ENCODE measurements at places on chromosomes 2 and 18. TPM values are rescaled to one million over a fixed set of nuclear protein-coding genes. Genes with fewer than 3 reads are reported as not detected.

- H3K27me3 ChIP-seq: no peaks in the 10 kb centered on the region
- H3K4me3 ChIP-seq: no peak overlapping the region
- peak; percentile 86 for DNase-seq
- peak overlapping the region; percentile 48 for H3K27ac ChIP-seq
- no peaks in the 10 kb centered on the region for H3K36me3 ChIP-seq
Measured at GRCh38 chr2:173858291-173858731, 106.9 kb downstream of the SP3 start.

Gene ASTL
- total RNA-seq: not detected

- no peak overlapping the region for H3K4me3 ChIP-seq
- DNase-seq: no peak
- no peaks in the 10 kb centered on the region for H3K27me3 ChIP-seq
- H3K4me1 ChIP-seq: no peaks in the 10 kb centered on the region
- H3K27ac ChIP-seq: no peak overlapping the region
Measured at GRCh38 chr2:232367591-232368233, 10.8 kb upstream of the ALPP start.

GRCh38 chr2:120596191-120596811 is 139.4 kb upstream of the GLI2 start:
- DNase-seq: no peak
- no peak overlapping the region for H3K4me3 ChIP-seq
- no peaks in the 10 kb centered on the region for H3K4me1 ChIP-seq

Gene TEX44
- not detected for total RNA-seq

DNA sequence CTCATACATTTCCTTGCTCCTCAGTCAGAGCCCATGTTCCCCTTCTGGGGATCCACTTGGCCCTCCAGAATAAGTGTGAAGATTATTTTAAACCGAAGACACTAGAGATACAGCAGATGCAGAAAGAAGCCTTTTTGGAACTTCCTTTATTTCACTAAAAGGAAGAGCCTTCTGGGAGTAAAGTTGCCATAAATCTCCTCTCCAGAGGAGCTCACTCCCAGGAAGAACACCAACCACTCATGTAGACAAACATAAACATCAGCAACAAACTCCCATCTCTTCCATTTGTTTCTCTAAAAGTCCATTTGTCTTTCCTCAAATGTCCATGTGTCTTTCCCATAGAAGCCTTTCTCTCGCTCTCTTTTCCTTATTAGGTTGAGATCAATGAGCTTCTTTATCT is 62.4 kb upstream of the MSH6 start:
- no peaks in the 10 kb centered on the region for H3K27me3 ChIP-seq
- no peaks in the 10 kb centered on the region for H3K36me3 ChIP-seq
- no peak for DNase-seq
- H3K4me3 ChIP-seq: no peak overlapping the region
- H3K27ac ChIP-seq: no peak overlapping the region
- no peaks in the 10 kb centered on the region for H3K4me1 ChIP-seq

All from thyroid gland (tissue), 4 donors.